Activated CD4-positive, alpha-beta memory T cell treated with anti-CD3 and anti-CD28 coated beads for 36 hours (primary cell): ENCODE measurements at places on chromosomes 13 and 19.

GRCh38 chr19:32176591-32176990 lies 168.8 kb upstream of the ZNF507 start:
- no peak overlapping the region for H3K27ac ChIP-seq
- no peaks in the 10 kb centered on the region for H3K4me1 ChIP-seq
- H3K36me3 ChIP-seq, result no peaks in the 10 kb centered on the region
- no peak for DNase-seq

- H3K27ac ChIP-seq, result no peak overlapping the region
- DNase-seq, result no peak
- H3K36me3 ChIP-seq, result no peaks in the 10 kb centered on the region
- no peak overlapping the region for H3K4me3 ChIP-seq
Measured at GRCh38 chr13:79287939-79288795, 117.9 kb downstream of the RBM26 start.

GRCh38 chr13:34700155-34700554 lies 241.9 kb upstream of the NBEA start:
- H3K4me3 ChIP-seq, result no peak overlapping the region
- H3K27me3 ChIP-seq, result no peaks in the 10 kb centered on the region
- no peaks in the 10 kb centered on the region for H3K4me1 ChIP-seq
- no peak for DNase-seq
- H3K36me3 ChIP-seq, result no peaks in the 10 kb centered on the region

DNA sequence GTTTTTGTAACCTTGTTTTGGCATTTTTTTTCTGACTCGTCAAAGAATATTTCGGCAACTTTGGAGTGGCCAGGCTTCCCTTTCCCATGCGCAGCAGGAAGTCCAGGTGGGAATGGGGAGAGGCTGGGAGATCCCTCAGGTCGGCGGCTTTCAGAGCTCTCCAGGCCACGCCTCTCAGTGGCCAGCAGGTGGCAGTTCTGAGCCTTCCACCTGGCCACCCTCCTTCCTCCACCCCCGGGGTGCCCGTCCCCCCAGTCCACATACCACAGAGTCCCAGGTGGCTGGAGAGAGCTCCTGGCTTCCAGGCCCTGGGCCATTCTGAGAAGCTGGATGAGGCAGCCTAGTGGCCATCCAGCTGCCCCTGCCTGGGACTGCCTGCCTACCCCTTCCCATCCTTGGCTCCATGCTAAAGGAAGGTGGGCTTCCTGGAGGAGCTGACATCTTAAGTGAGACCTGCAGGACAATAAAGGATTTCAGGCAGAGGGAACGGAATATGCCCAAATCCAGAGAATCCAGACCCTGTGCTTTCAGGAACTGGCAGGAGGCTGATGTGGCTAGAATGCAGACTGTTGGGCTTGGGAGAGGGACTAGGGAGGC lies 46.3 kb downstream of the CCNE1 start:
- peak; percentile 58 for DNase-seq
- peaks cover under 1% of the 10 kb centered on the region for H3K4me1 ChIP-seq
- H3K36me3 ChIP-seq, result no peaks in the 10 kb centered on the region
- peaks cover 20% of the 10 kb centered on the region for H3K27me3 ChIP-seq
- no peak overlapping the region for H3K4me3 ChIP-seq

DNA sequence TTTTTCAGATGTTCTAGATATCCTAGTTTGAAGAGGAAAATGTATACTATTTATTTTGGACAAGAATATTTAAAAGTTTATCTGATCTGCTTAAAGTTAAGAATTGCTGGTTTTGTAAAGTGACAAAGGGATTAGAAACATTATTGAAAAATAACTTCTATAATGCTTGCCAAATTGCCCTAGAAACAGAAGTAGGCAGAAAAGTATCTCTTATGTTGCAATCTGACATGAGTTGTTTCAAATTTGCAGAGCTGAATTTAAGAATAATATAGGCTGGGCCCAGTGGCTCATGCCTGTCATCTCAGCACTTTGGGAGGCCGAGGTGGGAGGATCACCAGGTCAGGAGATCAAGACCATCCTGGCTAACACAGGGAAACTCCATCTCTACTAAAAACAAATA lies 777.1 kb downstream of the LIG4 start:
- no peak overlapping the region for H3K4me3 ChIP-seq
- H3K27me3 ChIP-seq, result no peaks in the 10 kb centered on the region
- no peaks in the 10 kb centered on the region for H3K36me3 ChIP-seq
- H3K4me1 ChIP-seq, result no peaks in the 10 kb centered on the region
- DNase-seq, result no peak

DNA sequence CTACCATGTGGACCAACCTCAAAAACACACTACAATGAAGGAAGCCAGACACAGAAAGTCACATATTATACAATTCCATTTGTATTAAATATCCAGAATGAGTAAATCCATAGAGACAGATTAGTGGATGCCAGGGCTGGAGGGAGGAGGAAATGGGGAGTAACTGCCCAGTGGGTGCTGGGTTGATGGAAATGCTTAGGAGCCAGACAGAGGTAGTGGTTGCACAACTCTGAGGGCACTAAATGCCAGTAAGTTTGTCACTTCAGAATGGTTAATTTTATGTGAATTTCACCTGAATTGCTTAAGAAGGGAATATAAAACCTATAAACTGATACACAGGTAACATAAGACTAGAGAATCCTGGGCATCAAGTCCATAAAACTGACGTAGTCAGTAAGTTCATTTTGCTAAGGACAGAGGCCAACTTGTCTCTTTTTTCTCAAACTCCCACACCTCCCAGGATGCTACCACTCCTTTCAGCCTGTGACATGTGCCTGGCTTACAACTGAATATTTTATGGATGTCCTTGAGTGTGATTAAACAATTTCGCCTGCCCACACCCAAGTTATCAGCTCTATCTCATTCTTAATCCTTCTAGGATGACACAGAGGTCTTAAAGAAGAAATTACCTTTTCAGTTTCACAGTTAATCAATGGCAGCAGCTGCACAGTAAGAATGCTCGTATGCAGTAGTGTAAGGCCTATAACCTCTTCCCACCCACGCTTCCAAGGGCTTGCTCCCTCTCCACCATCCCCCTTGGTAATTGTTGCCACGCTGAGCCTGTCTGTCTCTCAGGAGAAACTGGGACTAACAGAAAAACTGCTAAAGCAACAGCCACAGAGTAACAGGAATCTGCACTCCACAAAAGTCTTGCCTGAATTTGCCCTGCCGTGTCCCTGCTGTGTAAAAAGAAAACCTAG lies 5.9 kb upstream of the MLNR start:
- H3K4me1 ChIP-seq, result peaks cover 12% of the 10 kb centered on the region
- H3K4me3 ChIP-seq, result no peak overlapping the region
- no peak for DNase-seq

DNA sequence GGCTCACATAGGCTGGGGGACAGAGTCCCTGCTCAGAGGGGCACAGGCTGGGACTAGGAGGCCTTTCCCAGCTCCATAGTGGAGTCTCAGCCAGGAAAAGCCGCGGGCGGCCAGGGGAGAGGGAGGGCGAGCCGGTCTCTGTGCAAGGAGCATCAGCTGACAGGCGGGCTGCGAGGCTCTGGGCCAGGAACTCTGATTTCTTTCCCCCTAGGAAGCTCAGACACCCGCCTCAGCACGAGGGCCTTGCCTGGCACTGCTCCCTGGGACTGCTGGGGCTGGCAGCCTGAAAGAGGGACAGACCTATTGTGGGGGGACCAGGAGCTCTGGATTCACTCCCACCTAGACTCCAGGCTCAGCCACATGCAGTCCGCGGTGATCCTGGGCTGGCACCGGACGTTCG lies 2.2 kb upstream of the PLK5 start:
- no peaks in the 10 kb centered on the region for H3K36me3 ChIP-seq
- no peak overlapping the region for H3K27ac ChIP-seq
- no peak overlapping the region for H3K4me3 ChIP-seq
- DNase-seq, result no peak

- H3K36me3 ChIP-seq, result peaks cover 9% of the 10 kb centered on the region
- no peak overlapping the region for H3K27ac ChIP-seq
- H3K4me3 ChIP-seq, result no peak overlapping the region
Measured at GRCh38 chr19:3513229-3514140, 7.4 kb downstream of the FZR1 start.

- no peaks in the 10 kb centered on the region for H3K36me3 ChIP-seq
- H3K4me1 ChIP-seq, result no peaks in the 10 kb centered on the region
- no peak within 1 kb of the TSS for H3K27ac ChIP-seq
- H3K4me3 ChIP-seq, result no peak within 1 kb of the TSS
- peaks cover 30% of the 10 kb centered on the region for H3K27me3 ChIP-seq
Measured at GRCh38 chr13:36673838-36674326, at the start of gene SERTM1. Gene SERTM1 (plus strand): TSS chr13:36674020. CDS start chr13:36695079, 21,059 bp downstream.

- H3K27ac ChIP-seq, result no peak overlapping the region
- no peaks in the 10 kb centered on the region for H3K4me1 ChIP-seq
- no peaks in the 10 kb centered on the region for H3K36me3 ChIP-seq
- H3K27me3 ChIP-seq, result no peaks in the 10 kb centered on the region
- no peak overlapping the region for H3K4me3 ChIP-seq
Measured at GRCh38 chr19:22935151-22935550, 67.8 kb downstream of the ZNF728 start.

GRCh38 chr13:79749566-79749965 lies 268.6 kb downstream of the NDFIP2 start:
- no peak for DNase-seq
- H3K36me3 ChIP-seq, result no peaks in the 10 kb centered on the region
- no peak overlapping the region for H3K4me3 ChIP-seq
- H3K4me1 ChIP-seq, result no peaks in the 10 kb centered on the region

DNA sequence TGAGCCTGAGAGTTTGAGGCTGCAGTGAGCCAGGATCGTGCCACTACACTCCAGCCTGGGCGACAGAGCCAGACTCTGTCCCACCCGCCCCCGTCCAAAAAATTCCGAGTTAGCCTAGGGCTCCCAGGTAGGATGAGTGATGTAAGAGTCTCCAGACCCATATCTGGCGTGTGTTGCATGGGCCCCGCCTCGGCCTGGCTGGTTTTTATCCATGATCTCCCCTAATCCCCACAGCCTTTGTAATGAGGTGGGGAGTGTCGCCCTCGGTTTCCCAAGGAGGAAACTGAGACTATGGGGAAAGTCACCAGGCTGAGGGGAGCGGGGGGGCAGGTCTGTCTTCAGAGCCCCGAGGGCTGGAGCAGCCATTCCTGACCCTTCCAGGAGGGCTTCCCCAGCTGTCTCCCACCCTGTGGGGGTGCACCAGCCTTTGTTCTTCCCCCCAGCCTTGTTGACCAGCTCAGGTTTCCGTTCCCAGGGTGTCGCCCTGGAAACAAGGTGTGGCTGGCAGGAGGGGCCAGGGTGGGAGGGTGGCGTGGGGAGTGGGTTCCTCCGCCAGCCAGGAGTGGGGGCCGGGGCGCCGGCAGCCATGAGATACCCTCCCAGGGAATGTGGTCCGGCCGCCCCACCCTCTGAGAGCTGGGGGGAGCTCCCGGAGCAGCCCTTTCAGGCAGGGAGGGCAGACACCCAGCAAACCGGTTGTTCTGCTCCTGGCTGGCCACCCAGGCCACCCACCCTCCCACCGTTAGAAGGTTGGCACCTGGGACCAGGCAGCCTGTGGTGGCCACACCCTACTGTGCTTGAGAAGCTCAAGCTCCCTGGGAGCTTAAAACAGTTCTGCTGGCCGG lies 11.5 kb downstream of the MYH14 start:
- no peak overlapping the region for H3K27ac ChIP-seq
- no peak for DNase-seq
- H3K4me1 ChIP-seq, result no peaks in the 10 kb centered on the region
- no peaks in the 10 kb centered on the region for H3K36me3 ChIP-seq
- peaks cover 6% of the 10 kb centered on the region for H3K27me3 ChIP-seq
- H3K4me3 ChIP-seq, result no peak overlapping the region

- no peak overlapping the region for H3K4me3 ChIP-seq
- H3K27ac ChIP-seq, result no peak overlapping the region
- no peak for DNase-seq
Measured at GRCh38 chr19:19526581-19527370, 1.9 kb upstream of the YJEFN3 start.

- H3K27me3 ChIP-seq, result no peaks in the 10 kb centered on the region
- H3K4me1 ChIP-seq, result no peaks in the 10 kb centered on the region
- no peak for DNase-seq
- no peak overlapping the region for H3K27ac ChIP-seq
- no peak overlapping the region for H3K4me3 ChIP-seq
Measured at GRCh38 chr13:32002873-32003272, 28.7 kb upstream of the FRY start.

DNA sequence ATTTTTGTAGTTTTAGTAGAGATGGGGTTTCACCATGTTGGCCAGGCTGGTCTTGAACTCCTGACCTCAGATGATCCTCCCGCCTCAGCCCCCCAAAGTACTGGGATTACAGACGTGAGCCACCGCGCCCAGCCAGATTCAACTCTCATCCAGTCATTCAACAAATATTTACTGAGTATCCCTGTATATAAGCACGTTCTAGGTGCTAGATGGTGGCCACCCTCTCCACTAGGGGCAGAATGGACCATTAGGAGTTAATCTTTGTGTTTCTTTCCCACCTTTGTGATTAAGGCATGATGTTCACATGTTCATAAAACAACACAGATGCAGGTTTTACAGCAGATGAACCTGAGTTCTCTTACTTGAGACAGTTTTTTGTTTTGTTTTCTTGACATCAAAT lies 7.3 kb downstream of the SHKBP1 start:
- peaks cover 5% of the 10 kb centered on the region for H3K4me1 ChIP-seq
- no peak overlapping the region for H3K4me3 ChIP-seq
- H3K27me3 ChIP-seq, result no peaks in the 10 kb centered on the region
- H3K27ac ChIP-seq, result no peak overlapping the region
- no peak for DNase-seq

- H3K27ac ChIP-seq, result no peak overlapping the region
- no peak overlapping the region for H3K4me3 ChIP-seq
- peaks cover 26% of the 10 kb centered on the region for H3K4me1 ChIP-seq
Measured at GRCh38 chr13:27978301-27978968, 9.3 kb upstream of the CDX2 start.

GRCh38 chr13:84661718-84662117 lies 779.4 kb upstream of the SLITRK1 start:
- H3K27me3 ChIP-seq, result no peaks in the 10 kb centered on the region
- H3K4me3 ChIP-seq, result no peak overlapping the region
- H3K27ac ChIP-seq, result no peak overlapping the region
- no peaks in the 10 kb centered on the region for H3K36me3 ChIP-seq
- H3K4me1 ChIP-seq, result no peaks in the 10 kb centered on the region
- DNase-seq, result no peak

- peaks cover 16% of the 10 kb centered on the region for H3K4me1 ChIP-seq
- H3K27ac ChIP-seq, result no peak overlapping the region
- no peak overlapping the region for H3K4me3 ChIP-seq
- no peak for DNase-seq
- H3K27me3 ChIP-seq, result peaks cover 5% of the 10 kb centered on the region
- no peaks in the 10 kb centered on the region for H3K36me3 ChIP-seq
Measured at GRCh38 chr19:7857727-7858108, 16.5 kb downstream of the PRR36 start.

DNA sequence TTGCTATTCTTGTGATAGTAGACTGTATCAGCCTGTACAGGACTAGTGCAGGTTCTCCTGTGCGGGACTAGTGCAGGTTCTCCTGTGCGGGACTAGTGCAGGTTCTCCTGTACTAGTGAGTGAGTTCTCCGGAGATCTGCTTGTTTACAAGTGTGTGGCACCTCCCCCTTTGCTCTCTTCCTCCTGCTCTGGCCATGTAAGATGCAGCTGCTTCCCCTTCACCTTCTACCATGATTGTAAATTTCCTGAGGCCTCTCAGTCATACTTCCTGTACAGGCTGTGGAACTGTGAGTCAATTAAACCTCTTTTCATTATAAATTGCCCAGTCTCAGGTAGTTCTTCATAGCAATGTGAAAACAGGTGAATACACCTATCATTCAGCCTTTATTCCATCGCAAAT lies 289.6 kb downstream of the TEX29 start:
- DNase-seq, result no peak
- no peak overlapping the region for H3K27ac ChIP-seq
- no peaks in the 10 kb centered on the region for H3K36me3 ChIP-seq
- peaks cover 4% of the 10 kb centered on the region for H3K27me3 ChIP-seq
- H3K4me1 ChIP-seq, result no peaks in the 10 kb centered on the region

GRCh38 chr19:51704626-51705025 lies 11.5 kb downstream of the SPACA6 start:
- DNase-seq, result no peak
- H3K4me1 ChIP-seq, result peaks cover 32% of the 10 kb centered on the region
- peak overlapping the region; percentile 89 for H3K27ac ChIP-seq
- peak overlapping the region; percentile 92 for H3K4me3 ChIP-seq
- H3K36me3 ChIP-seq, result peaks cover 29% of the 10 kb centered on the region
- H3K27me3 ChIP-seq, result peaks cover 2% of the 10 kb centered on the region
